ENCODE measurements at places on chromosomes 16 and 17.

- no peak for DNase-seq
Observed at GRCh38 chr17:61376931-61377838, 22.5 kb upstream of the TBX2 start.

DNA sequence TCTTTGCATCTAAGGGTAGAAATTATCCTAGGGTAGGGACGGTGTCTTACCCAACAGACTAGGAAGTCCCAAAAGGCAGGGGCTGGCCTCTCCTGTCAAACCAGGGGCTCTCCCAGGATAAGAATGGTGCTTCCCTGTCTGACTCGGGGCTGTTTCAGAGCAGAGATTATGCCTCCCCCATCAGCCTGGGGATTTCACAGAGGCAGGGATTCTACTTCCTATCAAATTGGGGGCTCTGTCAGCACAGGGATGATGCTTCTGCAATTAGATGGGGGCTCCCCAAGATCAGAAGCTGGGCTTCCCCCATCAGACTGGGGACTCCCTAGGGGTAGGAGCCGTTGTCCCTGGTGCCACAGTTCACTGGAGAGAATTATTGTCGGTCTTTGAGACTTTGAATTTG lies 2.3 kb downstream of the NXPH3 start:
- no peak for DNase-seq

GRCh38 chr17:66549731-66550207 lies 247.4 kb downstream of the PRKCA start:
- no peak for DNase-seq

DNA sequence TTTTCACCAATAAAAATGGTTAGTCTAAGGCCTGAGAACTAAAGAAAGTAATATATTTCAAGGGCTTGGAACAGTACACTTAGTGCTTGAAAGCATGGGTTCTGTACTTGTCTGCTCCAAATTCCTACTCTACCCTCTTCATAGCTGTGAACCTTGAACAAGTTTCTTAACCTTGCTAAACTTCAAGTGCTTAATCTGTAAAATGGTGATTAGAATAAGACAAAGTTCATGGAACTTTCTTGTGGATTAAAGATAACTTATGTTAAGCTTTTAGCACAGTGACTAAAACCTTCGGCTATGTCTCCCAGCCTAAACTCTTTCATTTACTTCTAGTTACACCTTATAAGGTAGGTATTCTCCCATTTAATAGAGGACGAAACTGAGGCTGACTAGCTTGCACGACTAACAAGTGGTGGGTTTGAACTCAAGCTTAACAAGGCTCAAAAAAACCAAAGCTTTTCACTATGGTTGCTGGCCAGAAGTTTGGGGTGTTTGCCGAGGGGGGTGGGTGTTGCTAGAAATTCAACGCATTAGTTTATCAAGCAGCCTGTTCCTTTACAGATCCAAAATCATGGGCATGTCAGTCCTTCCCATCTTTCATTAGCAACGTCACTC lies 28.8 kb downstream of the CDRT4 start:
- DNase-seq: no peak

DNA sequence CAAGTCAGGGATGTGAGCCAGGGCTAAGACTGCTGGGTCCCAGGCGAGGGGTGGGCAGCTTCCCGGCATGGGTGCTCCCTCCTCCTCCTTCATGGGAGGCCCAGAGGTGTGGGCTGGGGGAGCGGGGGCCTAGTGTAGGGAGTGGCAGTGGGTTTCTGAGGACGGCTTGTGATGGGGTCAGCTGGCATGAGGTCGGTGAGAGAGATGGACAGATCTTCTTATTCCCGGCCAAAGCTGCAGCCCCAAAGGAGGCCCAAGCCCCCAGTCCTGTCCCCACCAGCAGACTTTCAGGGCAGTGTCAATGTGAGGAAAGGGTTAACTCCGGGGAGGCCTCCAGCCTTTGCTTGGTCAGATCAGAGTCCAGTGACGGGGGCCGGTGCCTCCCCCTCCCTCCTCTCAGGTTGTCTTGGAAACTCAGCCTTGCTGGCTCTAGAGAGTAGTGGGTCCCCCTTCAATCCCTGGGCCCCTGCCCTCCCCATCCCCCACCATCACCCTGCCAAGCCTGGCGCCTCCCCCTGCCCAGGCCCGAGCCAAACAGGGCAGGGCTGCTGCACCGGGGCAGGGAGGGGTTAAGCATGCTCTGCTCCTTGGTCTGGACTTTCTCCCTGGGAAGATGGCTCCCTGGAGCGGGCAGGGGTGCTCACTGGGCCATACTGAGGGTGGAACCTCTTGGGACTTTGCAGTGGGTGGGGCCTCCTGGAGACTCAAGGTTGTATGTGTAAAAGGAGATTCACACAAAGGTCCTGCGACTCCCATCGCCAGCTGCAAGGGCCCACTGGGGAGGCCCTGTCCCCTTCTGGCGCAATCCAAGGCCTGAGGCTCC lies 12.4 kb downstream of the NAT9 start:
- DNase-seq: no peak

DNA sequence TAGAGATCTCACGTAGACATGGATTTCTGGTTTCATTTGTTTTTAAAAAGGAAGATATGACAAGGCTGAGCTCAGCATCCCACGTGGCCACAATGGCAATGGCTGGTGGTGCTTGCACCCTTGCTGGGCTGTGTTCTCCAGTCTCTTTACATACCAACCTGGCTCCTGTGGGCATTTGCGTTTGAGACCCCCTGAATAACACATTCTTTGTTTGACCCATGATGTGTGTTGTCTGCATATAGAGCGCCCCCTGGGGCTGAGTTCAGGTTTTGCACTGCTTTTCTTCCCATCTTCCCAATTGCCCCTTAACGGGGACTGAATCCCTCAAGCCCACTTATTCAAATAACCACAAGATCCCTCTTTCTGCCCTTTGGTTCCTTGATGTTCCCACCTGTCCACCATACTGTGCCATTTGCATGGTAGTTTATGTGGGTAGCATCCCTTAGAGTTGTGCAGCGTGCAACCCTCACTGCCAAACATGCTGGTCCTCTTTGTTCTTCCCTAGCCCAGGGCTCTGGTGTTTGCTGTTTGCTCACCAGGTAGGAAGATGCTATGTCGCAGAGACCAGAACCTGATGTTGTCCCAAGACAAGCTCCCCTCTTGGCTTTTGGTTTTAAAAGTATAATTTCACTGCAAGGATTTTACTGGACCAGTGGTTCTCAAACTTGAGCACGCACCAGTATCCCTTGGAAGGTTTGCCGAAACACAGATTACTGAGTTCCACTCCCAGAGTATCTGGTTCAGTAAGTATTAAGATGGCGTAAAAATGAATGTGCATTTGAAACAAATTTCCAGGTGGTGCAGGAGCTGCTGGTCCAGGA lies 38.5 kb upstream of the NKD1 start:
- peak; percentile 35 for DNase-seq
